Central memory CD8-positive, alpha-beta T cell (primary cell): ENCODE measurements at places on chromosomes 6 and 20.

- peak overlapping the region; percentile 26 for H3K27ac ChIP-seq
- no peak overlapping the region for H3K4me3 ChIP-seq
- no peak for DNase-seq
- no peaks in the 10 kb centered on the region for H3K27me3 ChIP-seq
- H3K36me3 ChIP-seq, result peaks cover 64% of the 10 kb centered on the region
Measured at GRCh38 chr6:30657454-30657853, 10.5 kb downstream of the C6orf136 start.

- H3K27me3 ChIP-seq, result peaks cover 50% of the 10 kb centered on the region
- H3K36me3 ChIP-seq, result no peaks in the 10 kb centered on the region
- H3K27ac ChIP-seq, result no peak overlapping the region
Measured at GRCh38 chr20:53493311-53493857, 100.3 kb downstream of the ZNF217 start.

DNA sequence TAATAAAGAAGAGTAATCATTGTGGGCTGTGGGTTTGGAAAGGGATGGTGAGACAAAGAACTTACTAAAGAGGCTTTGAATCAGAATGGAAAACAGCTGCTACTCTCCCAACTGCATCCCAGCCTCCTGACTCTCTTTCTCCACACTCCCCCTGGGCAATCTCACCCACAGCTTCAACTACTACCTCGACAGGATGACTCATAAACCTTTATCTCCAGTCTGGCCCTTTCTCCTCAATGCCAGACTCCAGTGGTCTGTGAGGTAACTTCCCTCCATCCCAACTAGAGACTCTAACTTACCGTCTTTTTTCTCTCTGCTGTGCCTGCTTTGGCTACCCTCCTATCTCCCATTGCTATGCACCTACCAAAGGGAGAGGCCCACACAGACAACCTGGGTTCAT lies 135.3 kb upstream of the RREB1 start:
- no peak for DNase-seq
- H3K4me1 ChIP-seq, result no peaks in the 10 kb centered on the region
- H3K4me3 ChIP-seq, result no peak overlapping the region
- peaks cover 21% of the 10 kb centered on the region for H3K27me3 ChIP-seq
- H3K27ac ChIP-seq, result no peak overlapping the region

DNA sequence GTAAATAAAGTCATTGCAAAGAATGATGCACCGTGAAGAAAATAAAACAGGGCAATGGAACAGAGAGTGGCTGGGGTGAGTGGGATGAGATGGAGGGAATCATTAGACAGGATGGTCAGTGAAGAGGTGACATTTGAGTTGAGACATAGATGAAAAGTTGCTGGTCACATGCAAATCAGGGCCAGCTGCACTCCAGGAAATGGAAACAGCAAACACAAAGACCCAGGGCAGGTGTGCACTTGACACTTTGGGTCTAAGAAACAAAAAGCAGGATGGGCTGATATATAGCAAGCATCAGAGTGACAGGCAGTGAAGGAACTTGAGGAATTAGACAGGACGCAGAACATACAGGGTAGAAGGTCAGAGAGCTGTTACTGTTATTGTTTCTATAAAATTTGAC lies 171.5 kb upstream of the RIPOR2 start:
- no peak overlapping the region for H3K27ac ChIP-seq
- H3K4me1 ChIP-seq, result no peaks in the 10 kb centered on the region
- peaks cover 35% of the 10 kb centered on the region for H3K36me3 ChIP-seq
- no peak overlapping the region for H3K4me3 ChIP-seq
- no peaks in the 10 kb centered on the region for H3K27me3 ChIP-seq

DNA sequence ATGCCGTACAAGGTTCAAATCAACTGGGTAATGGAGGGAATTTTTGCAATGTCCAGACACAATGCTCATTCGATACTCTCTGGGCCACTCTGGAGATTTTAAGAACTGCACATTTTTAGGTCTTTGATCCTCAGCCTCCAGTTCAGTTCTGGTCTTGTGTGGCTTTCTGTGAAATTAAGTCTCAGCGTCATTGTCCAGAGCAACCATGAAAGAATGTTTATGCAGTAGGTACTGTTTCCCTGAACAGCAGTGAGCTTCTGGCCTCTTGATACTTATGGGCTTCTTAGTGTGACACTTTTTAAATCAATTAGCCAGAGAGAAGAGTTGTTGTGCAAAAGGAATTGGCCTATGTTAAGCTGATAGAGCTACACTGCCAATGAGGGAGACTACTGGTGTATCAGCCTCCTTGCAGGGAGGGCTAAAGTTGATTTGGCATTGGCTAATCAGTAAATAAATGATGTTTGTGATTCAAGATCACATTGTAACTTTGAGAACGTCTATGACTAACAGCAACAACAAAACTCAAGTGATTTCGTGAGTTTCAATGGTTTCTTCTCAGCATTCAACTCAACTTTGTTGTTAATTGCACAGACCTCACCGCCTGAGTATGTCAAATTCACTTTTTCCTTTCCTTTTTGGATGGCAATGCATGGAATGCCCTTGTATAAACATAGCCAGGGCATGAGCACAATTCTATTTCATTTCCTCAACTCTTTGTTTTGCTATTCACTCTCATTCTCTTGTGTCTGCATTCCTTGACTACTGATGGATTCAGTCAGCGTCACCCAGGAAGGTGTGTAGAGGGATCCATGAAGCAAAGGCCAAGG lies 85.1 kb downstream of the GJA1 start:
- H3K36me3 ChIP-seq, result no peaks in the 10 kb centered on the region
- no peaks in the 10 kb centered on the region for H3K27me3 ChIP-seq
- no peak overlapping the region for H3K4me3 ChIP-seq

- H3K4me3 ChIP-seq, result peak overlapping the region; percentile 86
- H3K36me3 ChIP-seq, result peaks cover 16% of the 10 kb centered on the region
- peaks cover 51% of the 10 kb centered on the region for H3K4me1 ChIP-seq
- H3K27me3 ChIP-seq, result no peaks in the 10 kb centered on the region
Measured at GRCh38 chr20:48921883-48922820, 641 bp downstream of the ARFGEF2 start.

DNA sequence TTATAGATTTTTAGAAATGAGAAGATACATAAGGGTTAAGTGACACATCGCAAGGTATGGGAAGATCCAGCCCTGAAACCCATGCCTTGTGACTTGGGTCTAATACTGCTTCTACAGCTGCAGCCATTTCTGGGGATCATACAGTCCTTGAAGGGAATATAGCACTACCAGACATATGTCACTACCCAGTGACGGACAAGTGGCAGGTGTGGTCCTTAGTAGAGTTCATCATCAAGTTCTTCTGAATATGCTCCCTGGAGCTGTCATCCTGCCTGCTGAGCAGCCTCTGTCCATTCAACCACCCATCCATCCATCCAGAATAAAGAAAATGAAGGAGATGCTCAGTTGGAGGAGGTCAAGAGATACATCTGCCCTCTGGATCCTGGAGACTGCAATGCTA lies 118.6 kb upstream of the ASF1A start:
- H3K36me3 ChIP-seq, result peaks cover 3% of the 10 kb centered on the region
- no peak for DNase-seq
- H3K27ac ChIP-seq, result no peak overlapping the region
- H3K4me3 ChIP-seq, result no peak overlapping the region

DNA sequence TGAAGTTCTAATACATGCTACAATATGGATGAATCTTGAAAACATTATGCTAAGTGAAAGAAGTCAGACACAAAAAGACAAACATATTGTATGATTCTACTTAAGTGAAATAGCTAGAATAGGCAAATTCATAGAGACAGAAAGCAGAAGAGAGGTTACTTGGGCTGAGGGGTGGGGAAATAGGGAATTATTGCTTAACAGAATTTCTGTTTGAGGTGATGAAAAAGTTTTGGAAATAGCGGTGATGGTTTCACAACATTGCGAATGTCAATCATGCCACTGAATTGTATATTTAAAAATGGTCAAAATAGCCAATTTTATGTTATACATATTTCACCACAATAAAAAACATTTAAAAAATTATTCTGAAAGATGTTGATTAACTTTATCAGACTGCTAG lies 6.1 kb downstream of the SLC26A8 start:
- DNase-seq, result no peak
- H3K27ac ChIP-seq, result no peak overlapping the region
- no peak overlapping the region for H3K4me3 ChIP-seq
- no peaks in the 10 kb centered on the region for H3K4me1 ChIP-seq
- H3K27me3 ChIP-seq, result peaks cover 24% of the 10 kb centered on the region
- no peaks in the 10 kb centered on the region for H3K36me3 ChIP-seq

DNA sequence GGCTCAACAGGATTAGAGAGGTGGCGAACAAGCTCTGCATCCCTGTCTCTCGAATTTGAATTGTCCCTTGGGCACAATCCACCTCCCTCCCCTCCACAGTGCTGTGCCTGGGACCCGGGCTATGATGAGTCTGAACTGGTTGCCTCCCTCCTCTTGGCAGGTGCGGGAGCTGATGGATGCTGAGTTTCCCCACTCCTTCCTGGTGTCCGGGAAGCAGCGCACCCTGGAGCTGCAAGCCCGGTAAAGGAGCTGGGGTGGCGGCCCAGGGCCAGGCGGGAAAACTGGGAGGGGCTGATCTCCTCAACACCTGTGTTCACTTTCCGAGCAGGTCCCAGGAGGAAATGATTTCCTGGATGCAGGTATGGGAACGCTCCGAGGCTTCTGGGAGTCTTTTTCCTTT lies 14.9 kb downstream of the FGD2 start:
- no peak overlapping the region for H3K27ac ChIP-seq
- DNase-seq, result no peak
- no peaks in the 10 kb centered on the region for H3K27me3 ChIP-seq
- H3K4me3 ChIP-seq, result no peak overlapping the region
- peaks cover 49% of the 10 kb centered on the region for H3K4me1 ChIP-seq
- H3K36me3 ChIP-seq, result peaks cover 4% of the 10 kb centered on the region

- no peak for DNase-seq
- peaks cover 9% of the 10 kb centered on the region for H3K4me1 ChIP-seq
- no peak overlapping the region for H3K27ac ChIP-seq
- H3K27me3 ChIP-seq, result no peaks in the 10 kb centered on the region
- no peak overlapping the region for H3K4me3 ChIP-seq
Measured at GRCh38 chr20:35049776-35050352, 42.7 kb downstream of the TRPC4AP start.

GRCh38 chr6:72217626-72218025 lies 331.3 kb downstream of the RIMS1 start:
- H3K4me3 ChIP-seq, result no peak overlapping the region
- no peaks in the 10 kb centered on the region for H3K27me3 ChIP-seq
- no peak overlapping the region for H3K27ac ChIP-seq
- no peaks in the 10 kb centered on the region for H3K36me3 ChIP-seq
- H3K4me1 ChIP-seq, result no peaks in the 10 kb centered on the region

- no peaks in the 10 kb centered on the region for H3K36me3 ChIP-seq
- no peak overlapping the region for H3K4me3 ChIP-seq
- no peaks in the 10 kb centered on the region for H3K4me1 ChIP-seq
- no peak overlapping the region for H3K27ac ChIP-seq
Measured at GRCh38 chr6:10250655-10251220, 164.1 kb downstream of the TFAP2A start.

GRCh38 chr6:69164564-69165229 lies 529.6 kb downstream of the ADGRB3 start:
- H3K4me3 ChIP-seq, result no peak overlapping the region
- H3K36me3 ChIP-seq, result no peaks in the 10 kb centered on the region
- DNase-seq, result no peak
- no peaks in the 10 kb centered on the region for H3K4me1 ChIP-seq
- H3K27ac ChIP-seq, result no peak overlapping the region
- no peaks in the 10 kb centered on the region for H3K27me3 ChIP-seq

DNA sequence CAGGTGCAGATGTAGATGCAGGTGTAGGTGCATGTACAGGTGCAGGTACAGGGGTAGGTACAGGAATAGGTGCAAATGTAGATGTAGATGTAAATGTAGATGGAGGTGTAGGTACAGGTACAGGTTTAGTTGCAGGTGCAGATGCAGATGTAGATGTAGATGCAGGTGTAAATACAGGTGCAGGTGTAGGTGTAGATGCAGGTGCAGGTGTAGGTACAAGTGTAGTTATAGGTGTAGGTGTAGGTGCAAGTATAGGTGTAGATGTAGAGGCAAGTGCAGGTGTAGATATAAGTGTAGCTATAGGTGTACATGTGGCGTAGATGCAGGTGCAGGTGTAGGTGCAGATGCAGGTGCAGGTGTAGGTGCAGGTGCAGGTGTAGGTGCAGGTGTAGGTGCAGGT lies 34.2 kb upstream of the CDH4 start:
- no peak overlapping the region for H3K27ac ChIP-seq
- peaks cover 8% of the 10 kb centered on the region for H3K27me3 ChIP-seq
- H3K36me3 ChIP-seq, result no peaks in the 10 kb centered on the region
- no peaks in the 10 kb centered on the region for H3K4me1 ChIP-seq

DNA sequence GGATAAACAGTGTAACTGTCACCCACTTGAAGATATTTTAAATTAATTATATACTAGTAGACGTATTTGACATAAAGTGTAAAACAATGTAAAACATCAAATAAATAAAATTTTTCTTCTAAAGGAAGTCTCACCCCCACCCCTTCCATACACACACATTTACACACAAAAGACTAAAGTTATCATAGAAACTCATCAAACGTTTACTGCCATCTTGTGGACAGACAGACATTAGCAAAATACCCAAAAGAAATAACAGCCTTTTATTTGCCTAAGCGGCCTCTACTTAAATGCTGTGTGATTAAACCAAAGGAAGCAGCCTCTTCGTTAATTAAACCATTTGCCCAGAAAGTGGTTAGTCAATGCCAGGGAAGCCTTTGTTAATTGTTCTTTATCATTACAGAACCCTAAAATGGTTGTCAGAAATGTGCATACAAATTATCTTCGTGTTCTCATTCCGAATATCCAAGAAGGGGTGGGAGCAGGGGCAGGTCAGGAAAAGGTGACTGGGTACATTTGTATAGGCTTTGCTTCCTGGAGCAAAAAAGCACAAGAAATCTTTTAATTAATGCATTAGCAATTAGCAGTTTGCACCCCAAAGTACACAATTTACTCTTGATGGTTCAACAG lies 176.2 kb upstream of the SASH1 start:
- no peaks in the 10 kb centered on the region for H3K36me3 ChIP-seq
- H3K4me1 ChIP-seq, result no peaks in the 10 kb centered on the region
- H3K4me3 ChIP-seq, result no peak overlapping the region
- no peak for DNase-seq
- H3K27ac ChIP-seq, result no peak overlapping the region
- no peaks in the 10 kb centered on the region for H3K27me3 ChIP-seq

DNA sequence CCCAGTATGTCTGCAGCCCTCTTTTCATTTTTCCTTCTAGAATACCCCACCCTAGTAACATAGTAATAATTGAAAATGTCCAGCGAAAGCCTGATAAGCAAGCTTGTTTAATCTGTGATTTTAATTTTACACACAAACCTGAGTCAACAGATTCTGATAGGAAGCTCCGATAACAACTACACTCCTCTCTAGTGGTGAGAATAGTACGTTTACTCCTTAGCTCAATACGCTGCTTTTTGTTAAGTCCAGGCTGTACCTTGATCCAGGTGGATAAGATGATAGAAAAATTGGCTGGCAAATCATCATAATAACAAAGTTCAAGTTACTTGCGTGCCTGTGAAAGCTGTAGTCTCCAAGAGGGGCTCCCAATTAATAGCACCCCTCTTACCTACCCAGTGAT lies 25.5 kb upstream of the DCBLD1 start:
- peaks cover 10% of the 10 kb centered on the region for H3K27me3 ChIP-seq
- DNase-seq, result no peak
- H3K27ac ChIP-seq, result no peak overlapping the region

- H3K27me3 ChIP-seq, result no peaks in the 10 kb centered on the region
- peaks cover 5% of the 10 kb centered on the region for H3K36me3 ChIP-seq
- no peak overlapping the region for H3K27ac ChIP-seq
- H3K4me1 ChIP-seq, result peaks cover 46% of the 10 kb centered on the region
Measured at GRCh38 chr6:136772685-136773472, 19.4 kb downstream of the MAP3K5 start.
